ENCODE measurements at places on chromosomes 6 and 20.

DNA sequence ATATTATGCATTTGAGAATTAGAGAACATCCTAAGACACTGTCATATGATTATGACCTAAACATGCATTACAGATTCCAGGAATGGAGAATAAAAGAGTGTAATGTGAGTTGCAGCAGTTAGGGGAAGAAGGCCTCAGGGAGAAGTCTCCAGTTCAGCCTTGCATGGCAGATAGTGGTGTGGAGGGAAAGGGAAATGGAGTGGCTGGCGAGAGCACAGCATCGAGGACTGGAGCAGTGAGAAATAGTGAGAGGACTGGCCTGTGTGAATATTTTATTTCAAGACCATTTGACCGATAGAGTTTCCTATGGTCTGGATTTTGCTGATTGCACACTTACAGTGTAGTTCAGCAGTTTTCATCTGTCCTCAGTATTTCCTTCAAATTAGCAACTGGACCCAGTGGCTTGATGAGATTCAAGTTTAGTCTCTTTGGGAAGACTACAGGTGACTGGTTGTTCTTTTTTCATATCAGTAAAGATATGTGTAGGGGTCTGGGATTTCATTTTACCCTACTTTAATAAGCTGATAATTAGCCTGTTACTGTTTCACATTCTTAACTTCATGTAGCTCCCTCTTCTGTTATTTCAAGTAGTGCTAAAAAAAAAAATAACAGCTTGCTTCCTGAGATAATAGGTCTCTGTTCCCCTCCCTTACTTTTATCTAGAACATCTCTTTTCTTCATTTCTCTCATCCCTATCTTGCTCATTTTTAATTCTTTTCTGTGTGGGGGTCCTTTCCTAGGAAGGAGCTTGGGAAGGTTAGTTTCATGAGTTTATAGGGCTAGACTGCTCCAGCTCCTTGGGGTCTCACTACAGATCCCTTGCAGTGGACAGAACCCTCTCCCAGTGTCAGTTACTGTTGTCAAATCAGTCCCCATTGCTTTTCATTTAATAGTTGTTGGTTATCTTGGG, 27.9 kb downstream of the BLTP3A start:
- no peak for DNase-seq

- DNase-seq = no peak
Observed at GRCh38 chr6:44665143-44665542, 277.6 kb downstream of the CDC5L start.

GRCh38 chr6:113642714-113643406, 214.3 kb upstream of the MARCKS start:
- peak; percentile 58 for DNase-seq

- no peak for DNase-seq
Observed at GRCh38 chr20:20694591-20694990, 17.9 kb downstream of the RALGAPA2 start.

DNA sequence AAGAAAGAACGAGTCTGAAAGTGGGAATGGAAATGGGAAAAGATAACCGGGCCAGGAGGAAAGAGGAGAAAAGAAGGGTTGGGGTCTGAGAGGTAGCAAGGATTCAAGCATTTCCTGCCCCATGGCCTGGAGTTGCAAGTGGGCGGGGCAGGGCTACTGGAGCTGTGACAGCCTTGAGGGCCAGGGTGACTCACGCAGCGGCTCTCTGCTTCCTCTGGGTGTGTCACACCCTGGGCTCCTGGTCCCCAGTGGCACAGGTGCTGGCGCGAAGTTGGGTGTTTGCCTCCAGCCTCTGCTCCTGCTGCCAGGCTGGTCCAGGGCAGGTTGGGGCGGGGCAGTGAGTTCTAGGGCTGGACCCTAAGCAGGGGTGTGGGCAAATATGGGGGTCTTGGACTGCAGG, 3.3 kb upstream of the ULBP3 start:
- peak; percentile 65 for DNase-seq

DNA sequence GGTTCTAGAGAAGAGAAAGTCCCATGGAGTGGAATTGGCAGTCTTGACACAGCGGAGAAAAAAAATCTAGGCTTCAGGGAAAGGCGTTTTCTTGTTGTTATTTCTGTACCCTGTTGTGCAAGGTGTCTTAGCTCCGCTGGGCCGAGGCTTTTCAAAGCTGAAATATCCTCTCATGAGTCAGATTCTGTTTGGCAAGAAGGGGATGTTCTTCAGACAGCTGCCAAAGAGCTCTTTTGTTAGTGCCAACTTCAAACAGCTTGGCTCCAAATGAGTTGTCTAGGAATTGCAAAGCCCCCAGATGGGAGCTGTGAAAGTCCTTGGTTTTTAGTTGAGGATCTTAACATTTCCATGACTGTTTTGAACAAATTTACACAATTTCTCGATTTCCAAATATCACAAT, 45.6 kb downstream of the LRRN4 start:
- peak; percentile 99 for DNase-seq

- no peak for DNase-seq
Observed at GRCh38 chr20:3925113-3925695, 36.0 kb downstream of the PANK2 start.

DNA sequence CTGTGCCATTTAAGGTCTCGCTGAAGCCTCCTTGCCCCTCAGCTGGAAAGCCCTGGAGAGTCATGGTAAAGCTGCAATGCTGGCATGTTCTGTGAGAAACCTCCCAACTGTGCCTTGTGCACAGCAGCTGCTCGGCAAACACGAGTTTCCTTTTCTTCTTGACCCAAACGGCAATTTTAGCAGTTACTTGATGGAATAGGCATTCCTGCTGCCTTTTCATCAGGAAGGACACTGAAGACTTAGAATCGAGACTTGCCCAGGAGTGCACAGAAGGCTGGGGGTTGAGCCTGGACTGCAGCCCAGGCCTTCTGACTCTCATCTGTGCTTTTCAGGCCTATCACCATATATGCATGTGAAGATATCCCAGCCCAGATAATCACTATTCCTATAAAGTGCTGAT, 28.7 kb upstream of the CLDN20 start:
- no peak for DNase-seq

DNA sequence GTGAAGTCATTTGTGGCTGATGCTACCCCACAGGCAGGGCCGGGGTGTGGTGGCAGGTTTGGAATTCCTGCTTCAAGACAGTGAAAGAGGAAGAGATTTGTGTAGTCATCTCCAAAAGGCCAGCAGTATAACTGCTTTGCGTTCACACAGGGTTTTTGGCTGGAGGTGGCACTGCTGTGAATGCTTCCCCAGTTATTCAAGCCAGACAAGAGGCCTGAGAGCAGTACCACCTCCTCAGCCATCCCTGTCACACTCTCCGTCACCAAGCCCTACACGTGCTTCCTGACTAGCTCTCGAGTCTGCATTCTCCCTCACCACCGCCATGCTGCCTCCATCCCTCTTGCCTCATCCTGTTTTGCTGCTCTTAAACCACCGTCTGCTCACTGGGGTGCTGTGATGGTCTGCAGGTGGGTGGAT, 23.9 kb downstream of the ARMC2 start:
- no peak for DNase-seq

GRCh38 chr6:4603291-4603690, 172.9 kb upstream of the CDYL start:
- DNase-seq = peak; percentile 21

DNA sequence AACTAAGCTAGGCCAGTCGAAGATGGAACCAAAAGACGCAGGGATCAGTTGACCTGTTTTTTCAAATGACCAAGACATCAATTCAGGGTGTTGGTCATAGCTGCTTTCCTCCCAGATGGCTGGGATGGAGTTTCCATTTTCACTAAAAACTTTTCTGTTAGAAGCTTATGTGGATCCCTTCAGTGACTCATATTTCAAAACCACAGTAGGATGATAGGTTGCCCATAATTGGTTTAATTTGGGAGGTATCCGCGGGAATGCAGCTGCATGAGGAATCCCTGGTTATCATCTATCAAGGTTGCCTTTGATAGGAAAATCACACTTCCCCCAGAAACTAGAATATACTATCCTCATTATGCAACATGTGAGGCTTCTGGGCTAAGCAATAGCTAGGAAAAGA, 150.9 kb upstream of the MLIP start:
- DNase-seq = peak; percentile 41

DNA sequence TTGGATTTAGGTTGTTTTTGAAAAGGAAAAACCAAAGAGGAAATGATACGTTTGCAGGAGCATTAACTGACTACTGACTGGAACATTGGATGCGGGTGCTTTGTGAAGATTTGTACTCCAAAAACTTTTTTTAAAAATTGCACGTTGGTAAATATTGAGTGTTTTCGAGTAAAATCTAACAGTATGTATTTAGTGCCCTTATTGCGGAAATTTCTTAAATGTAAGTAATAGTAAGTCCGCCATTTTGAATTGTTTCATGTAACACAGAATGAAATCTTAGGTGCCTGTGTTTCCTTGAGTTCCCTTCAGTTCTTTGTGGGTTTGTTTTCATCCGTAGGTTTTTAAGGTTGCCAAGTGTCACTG, 15.2 kb upstream of the LIN28B start:
- no peak for DNase-seq

GRCh38 chr6:7108196-7108963, 619 bp downstream of the RREB1 start:
- no peak for DNase-seq

DNA sequence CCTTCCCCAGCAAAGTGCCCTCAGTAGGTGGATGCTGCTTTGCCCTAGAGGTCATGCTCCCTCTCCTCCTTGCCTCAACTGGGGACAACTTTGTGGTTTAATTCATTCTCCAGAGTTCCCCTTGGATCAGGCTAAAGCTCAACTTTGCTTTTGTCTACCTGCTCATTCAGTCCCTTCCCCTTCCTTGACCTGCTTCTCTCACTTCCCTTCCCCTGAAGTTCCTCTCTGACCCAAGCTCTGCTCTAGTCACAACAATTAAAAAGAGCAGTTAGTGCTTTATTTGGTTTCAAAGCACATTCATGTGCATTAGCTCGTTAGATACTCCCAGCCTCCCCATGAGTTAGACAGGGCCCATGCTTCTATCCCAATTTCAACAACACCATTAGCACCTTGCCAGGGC, 71.3 kb downstream of the DZANK1 start:
- no peak for DNase-seq

DNA sequence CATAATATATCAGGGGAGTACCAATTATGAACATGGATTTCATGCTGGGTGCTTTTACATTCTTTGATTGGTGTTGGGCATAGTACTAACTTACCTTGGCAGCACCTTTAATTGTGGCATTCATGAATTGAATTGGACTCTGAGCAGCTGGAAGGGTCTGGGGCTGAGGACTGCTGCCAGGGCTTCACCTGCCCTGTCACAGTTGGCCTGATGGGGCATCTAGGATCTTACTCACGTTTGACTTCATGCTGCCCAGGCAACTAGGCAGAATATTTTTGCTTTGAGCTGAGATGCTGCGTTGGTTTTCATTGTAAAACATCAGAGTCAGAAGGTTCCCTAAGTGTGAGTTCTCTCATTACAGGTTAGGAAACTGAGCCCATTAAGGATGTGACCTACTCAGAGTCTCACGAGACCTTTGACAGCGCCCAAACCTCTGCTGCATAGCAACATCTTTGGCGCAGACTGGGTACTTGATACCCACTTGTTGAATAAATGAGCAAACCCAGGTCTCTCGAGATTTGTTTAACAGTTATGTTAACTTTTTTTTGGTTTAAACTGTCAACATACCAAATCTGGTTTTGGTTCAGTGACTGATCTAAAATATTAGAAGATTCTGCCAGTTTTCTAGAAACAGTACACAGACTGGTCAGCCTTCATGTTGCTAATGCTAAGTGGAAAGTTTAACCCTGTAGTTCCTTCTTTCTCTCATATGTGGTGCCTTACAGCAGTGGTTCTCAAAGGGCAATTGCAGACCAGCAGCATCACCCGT, 104.9 kb downstream of the TCP11 start:
- DNase-seq = no peak

DNA sequence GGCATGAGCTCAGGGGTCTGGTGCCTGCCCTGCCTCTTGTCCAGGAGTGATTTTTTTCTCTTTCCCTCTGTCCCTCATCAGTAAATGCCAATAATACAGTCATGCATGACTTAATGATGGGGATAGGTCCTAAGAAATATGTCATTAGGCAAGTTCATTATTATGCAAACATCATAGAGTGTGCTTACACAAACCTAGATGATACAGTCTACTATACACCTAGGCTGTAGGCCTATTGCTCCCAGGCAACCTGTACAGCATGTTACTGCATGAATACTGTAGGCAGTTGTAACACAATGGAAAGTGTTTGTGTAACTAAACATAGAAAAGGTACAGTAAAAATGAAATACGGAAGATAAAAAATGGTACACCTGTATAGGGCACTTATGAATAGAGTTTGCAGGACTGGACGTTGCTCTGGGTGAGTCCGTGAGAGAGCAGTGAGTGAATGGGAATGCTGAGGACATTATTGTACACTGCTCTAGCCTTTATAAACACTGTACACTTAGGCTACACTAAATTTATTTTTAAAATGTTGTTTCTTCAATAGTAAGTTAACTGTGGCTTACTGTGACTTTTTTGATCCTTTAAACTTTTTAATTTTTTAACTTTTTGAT, 22.1 kb downstream of the PBOV1 start:
- DNase-seq = peak; percentile 32

DNA sequence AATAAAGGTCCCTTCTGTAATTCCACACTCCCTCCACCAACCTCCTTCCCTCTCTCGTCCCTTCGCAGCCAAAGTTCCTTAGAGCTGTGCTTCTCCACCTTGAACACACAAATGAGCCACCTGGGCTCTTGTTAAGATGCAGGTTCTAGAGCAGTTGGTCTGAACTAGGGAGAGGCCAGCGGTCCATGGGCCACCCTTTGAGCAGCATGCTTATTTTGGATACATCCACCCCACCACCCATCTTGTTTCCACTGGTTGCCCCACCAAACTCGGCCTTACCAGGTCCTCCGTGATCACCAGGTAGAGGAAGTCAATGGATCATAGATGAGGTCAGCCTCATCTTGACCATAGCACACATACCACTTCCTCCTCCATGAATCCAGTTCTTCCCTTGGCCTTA, 7.3 kb upstream of the BPIFA2 start:
- DNase-seq = no peak

DNA sequence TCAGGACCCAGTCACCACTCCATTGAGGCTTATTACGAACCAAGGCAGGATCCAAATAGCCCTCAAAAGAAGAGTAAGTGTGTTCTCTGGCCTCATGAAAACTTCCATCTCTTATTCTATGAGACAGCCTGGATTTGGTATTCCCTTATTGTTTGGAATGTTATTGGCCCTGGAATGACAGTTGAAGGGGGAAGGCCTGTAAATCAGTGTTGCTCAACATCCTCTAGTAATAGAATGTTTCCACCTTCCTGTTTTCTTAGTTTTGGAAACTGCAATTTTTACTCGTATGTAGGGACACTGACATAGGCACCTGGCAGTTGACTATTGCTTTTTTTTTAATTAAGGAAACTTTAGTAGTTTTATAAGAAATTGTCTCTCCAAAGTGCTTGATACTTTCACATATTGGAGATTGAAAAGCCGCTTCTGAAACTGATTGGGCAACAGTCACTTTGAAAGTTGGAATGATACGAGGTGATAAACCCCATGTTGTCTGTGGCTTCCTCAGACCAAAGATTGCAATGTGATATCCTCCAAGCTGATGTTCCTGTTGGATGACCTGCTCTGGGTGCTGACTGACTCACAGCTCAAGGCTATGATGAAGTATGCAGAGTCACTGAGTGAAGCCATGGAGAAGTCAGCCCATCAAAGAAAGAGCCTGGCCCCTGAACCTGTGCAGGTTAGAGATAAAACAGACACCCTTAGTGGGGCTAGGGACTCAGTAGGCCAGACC, 43.1 kb downstream of the BLTP3A start:
- peak; percentile 69 for DNase-seq

- no peak for DNase-seq
Observed at GRCh38 chr20:44601236-44601671, 18.9 kb downstream of the PKIG start.

All from renal cortical epithelial cell (primary cell).